Vagina (tissue), 2 donors: ENCODE measurements at places on chromosomes 1 and 21.

DNA sequence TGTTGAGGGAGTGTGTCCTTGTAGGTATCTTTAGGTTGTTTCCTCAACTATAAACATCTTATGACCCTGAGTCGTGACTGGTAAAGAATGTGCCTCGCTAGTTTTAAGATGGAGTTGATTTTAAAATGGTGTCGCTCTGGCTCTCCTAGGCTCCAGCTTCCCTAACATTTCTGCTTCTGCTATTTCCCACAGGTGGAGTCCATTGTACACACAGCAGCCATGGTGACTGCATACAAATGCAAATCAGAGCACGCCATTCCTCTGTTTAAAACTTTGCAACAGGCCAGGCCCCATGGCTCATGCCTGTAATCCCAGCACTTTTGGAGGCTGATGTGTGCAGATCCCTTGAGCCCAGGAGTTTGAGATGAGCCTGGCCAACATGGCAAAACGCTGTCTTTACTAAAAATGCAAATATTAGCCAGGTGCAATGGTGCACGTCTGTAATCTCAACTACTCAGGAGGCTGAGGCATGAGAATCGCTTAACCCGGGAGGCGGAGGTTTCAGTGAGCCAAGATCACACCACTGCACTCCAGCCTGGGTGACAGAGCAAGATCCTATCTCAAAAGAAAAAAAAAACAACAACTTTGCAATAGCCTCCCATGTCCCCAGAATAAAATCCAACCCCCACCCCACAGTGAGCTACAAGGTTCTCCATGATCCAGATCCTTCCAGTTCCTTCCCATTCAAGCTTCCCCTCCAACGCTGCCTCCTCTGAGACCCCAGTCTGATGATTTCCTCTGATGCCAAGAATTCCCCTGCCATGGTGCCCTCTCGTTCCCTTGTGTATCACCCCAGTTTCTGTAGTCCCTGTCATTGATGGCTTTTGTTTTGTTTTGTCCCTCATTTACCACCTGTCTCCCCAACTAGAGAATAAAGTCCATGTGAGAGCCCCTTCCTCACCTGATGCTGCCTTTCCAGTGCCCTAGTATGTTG is 36.9 kb upstream of the KLHDC7A start:
- no peak for DNase-seq

DNA sequence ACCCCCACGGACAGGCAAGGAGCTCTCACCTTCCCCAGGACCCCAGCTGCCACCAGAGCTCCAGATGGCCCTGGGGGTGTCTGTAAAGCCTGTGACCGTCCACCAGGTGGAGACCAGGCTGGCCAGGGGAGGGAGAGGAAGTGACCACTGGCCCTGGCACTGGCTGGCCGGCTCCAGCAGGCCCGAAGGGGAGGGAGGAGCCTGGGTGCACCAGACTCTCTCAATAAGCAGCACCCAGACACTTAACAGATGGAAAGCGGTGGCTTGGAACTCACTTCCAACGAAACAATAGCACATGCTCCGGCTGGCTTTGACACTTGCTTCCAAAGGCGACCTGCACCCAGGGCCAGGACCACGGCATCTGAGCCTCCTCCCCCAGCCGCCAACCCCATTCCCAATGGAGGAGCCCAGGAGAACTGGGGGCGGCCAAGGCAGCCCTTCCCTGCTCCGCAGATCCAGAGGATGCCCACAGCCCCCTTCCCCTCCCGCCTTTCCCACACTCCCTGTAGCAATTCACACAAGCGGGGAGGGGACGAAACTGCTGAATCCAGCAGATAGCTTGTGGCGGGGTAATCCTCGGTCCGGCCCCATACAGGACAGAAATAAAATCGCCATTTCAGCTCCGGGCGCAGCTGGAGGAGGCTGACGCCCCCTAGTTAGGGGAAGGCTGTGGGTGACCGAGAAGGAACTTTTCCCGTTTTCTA is 742 bp upstream of the PDE9A start:
- no peak for DNase-seq

DNA sequence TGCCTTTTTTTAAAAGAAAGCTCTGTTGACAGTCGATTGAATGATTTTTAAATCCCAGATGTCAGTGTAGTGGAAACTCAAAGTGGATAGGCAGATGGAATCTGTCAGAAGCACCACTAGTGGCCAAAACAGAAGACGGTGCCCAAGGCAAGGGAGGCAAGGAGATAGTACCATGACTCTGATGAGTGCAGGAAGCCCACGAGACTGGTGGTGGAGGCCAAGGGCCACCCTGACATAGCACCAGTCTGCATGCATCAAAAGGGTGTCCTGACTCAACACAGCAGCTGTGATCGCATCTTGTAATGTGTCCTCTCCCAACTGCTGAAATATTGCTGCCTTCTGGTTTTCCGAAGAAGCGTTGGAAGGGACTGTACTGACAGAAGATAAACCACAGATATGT is 124.1 kb upstream of the PAPPA2 start:
- DNase-seq: no peak

DNA sequence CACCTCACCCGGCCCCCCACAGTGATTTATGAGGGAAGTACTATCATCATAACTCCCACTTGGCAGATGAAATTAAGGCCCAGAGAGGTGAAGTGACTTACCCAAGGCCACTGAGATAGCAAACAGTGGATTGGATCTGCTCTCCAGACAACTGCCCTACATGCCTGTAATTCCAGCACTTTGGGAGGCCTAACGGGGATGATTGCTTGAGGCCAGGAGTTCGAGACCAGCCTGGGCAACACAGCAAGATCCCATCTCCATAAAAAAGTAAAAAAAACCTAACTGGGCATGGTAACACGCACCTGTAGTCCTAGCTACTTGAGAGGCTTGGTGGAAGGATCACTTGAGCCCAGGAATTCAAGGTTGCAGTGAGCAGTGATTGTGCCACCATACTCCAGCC is 14.2 kb upstream of the RNF19B start:
- DNase-seq: no peak

GRCh38 chr1:8357329-8358101 is 39.6 kb downstream of the SLC45A1 start:
- DNase-seq: no peak

GRCh38 chr1:154689083-154689482 is 81.1 kb upstream of the ADAR start:
- DNase-seq: no peak

GRCh38 chr1:219144658-219145315 is 28.9 kb upstream of the LYPLAL1 start:
- no peak for DNase-seq

DNA sequence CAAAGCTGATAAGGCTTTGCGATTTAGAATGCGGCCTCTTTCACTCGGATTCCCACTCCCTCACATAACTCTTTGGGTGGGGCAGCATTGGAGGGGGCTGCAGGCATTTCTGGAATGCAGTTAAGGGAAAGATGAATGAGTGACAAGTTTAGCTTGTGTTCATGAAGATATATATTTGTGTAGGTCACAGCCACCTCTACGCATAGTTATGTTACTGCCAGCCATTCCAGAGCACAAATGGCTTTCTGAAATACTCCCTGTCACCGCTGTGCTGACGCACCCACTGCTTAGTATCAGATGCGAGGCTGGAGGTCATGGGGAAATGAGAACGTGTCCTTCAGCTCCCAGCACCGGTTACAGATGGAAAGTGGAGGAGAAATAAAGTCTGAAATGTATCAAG is 54.1 kb upstream of the ATP1A1 start:
- no peak for DNase-seq

GRCh38 chr1:175164751-175165150 is 27.8 kb downstream of the KIAA0040 start:
- no peak for DNase-seq

- DNase-seq: no peak
Measured at GRCh38 chr1:39846796-39847195, 36.5 kb downstream of the TRIT1 start.

DNA sequence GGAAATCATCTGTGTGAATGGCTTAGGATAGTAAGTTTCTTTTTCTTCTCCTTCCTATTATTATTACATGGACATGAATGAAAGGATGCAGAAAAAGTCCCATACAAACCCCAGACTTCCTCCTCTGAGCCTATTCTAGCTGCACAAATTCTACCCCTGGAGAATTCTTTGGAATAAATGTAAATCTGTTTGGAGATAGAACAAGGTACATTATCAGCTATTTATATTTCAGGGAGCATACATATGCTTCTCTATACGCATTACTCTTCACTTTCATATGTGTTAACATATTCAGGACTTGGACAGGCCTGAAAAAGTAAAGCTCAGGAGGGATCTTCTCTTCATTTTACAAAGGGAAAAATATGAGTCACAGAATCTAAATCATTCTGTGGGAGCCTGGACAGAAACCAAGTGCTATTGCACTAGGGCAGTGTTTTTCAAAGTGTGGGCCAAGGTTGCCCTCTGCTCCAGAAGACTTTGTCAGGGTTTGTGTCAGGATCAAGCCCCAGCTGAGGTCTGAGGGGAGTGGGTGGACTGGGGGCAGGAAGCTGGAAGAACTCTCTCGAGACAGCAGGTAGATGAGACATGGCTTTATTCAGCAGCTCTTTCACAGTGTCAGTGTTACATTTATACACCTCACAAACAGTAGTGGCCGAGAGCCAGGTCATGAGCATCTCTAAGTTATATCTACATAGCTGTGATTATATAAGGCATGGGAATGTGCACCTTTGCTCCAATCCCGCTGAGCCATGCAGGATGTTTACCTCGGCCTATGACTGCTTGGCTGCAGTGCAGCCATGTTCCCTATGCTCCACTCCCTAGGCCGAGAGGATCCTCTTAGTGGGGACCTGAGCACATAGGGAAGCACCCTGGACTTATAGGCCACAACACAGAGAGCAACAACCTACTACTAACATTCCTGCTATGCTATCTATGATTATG is 114.3 kb downstream of the GDAP2 start:
- DNase-seq: no peak

DNA sequence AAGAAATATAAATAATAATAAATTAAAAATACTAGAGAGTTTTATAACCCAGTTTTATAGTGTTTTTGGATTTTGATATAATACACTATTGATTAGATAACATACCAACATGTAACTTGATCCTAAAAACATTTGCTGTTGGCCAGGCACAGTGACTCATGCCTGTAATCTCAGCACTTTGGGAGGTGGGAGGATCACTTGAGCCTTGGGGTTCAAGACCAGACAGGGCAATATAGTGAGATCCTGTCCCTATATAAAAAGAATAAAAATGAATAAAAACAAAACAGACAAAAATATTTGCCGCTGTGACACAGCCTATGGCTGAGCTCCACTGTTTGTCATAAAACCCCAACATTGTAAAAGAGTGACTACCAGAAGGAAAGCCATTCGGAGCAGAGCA is 26.1 kb downstream of the VPS13D start:
- DNase-seq: no peak

DNA sequence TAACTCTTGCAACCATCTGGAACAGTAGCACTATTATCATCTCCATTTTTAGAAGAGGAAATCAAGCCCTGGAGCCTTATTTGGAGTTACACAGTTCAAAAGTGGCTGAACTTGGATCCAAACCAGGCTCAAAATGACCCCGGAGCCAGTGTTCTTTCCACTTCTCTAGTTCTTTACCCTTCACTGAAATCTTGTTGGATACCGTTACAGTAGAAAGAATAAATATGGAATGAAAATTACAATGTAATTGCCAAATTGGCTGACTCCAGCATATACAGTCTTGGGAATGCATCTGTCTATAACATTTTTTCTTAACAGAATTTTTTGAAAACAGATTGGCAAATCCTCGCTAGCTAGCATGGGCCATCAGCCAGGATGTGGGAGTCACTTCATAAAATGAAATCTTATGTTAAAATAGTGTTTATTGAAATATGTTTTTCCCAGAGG is 261.4 kb downstream of the CTH start:
- no peak for DNase-seq
